Neural progenitor cell (in vitro differentiated cells): ENCODE measurements at places on chromosomes 5 and 9.

- no peaks in the 10 kb centered on the region for H3K4me1 ChIP-seq
- no peaks in the 10 kb centered on the region for H3K36me3 ChIP-seq
- H3K4me3 ChIP-seq = no peak overlapping the region
- no peak overlapping the region for H3K27ac ChIP-seq
These were observed 67.3 kb downstream of the GALNT12 start for GRCh38 chr9:98874721-98875255.

GRCh38 chr5:32020271-32020670 lies 153.8 kb downstream of the GOLPH3 start:
- no peak overlapping the region for H3K27ac ChIP-seq
- no peaks in the 10 kb centered on the region for H3K36me3 ChIP-seq
- no peak for DNase-seq
- H3K4me1 ChIP-seq = peaks cover 15% of the 10 kb centered on the region

- H3K36me3 ChIP-seq = no peaks in the 10 kb centered on the region
- no peak within 1 kb of the TSS for H3K4me3 ChIP-seq
- H3K27ac ChIP-seq = no peak within 1 kb of the TSS
- peak; percentile 25 for DNase-seq
- H3K27me3 ChIP-seq = no peaks in the 10 kb centered on the region
- H3K4me1 ChIP-seq = peaks cover 58% of the 10 kb centered on the region
These were observed at the start of gene LRRTM2 for GRCh38 chr5:138874771-138875551. LRRTM2 (minus strand) TSS chr5:138875335; CDS start chr5:138874911, 424 bp downstream.

DNA sequence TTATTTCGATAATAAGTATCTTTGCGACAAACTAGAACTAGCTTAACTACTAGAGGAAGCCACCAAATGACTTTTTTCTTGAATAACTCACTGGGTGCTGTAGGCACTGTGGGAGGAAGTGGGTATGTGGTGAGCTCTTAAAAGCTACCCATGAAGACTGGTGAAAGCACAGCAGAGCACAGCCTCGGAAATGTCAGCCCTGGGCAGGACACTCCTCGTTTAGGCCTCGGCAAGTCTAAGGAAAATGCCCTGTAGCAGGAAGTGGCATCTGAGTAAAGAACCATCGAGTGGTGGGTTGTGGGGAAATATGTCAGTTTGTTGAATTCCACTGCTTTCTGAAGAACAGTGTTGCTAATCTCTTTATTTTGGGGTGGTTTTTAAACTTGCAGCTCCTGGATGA lies 44.0 kb upstream of the NCS1 start:
- peaks cover 12% of the 10 kb centered on the region for H3K4me1 ChIP-seq
- DNase-seq = no peak
- no peak overlapping the region for H3K4me3 ChIP-seq
- H3K27ac ChIP-seq = no peak overlapping the region

GRCh38 chr5:154370119-154370518 lies 75.7 kb upstream of the SAP30L start:
- peak; percentile 24 for DNase-seq
- H3K27me3 ChIP-seq = no peaks in the 10 kb centered on the region
- H3K27ac ChIP-seq = no peak overlapping the region
- no peaks in the 10 kb centered on the region for H3K36me3 ChIP-seq
- H3K4me3 ChIP-seq = no peak overlapping the region

GRCh38 chr9:120562861-120563443 lies 17.0 kb downstream of the CDK5RAP2 start:
- H3K27ac ChIP-seq = no peak overlapping the region
- no peaks in the 10 kb centered on the region for H3K27me3 ChIP-seq
- DNase-seq = no peak
- no peak overlapping the region for H3K4me3 ChIP-seq
- H3K36me3 ChIP-seq = peaks cover 4% of the 10 kb centered on the region

GRCh38 chr5:94545870-94546625 lies 72.4 kb downstream of the KIAA0825 start:
- no peaks in the 10 kb centered on the region for H3K27me3 ChIP-seq
- no peak overlapping the region for H3K4me3 ChIP-seq
- no peak for DNase-seq
- H3K4me1 ChIP-seq = no peaks in the 10 kb centered on the region
- H3K27ac ChIP-seq = no peak overlapping the region

- no peak overlapping the region for H3K27ac ChIP-seq
- no peaks in the 10 kb centered on the region for H3K36me3 ChIP-seq
- DNase-seq = no peak
- H3K4me3 ChIP-seq = no peak overlapping the region
- H3K27me3 ChIP-seq = no peaks in the 10 kb centered on the region
These were observed 209.9 kb downstream of the SEMA5A start for GRCh38 chr5:9335754-9336495.

DNA sequence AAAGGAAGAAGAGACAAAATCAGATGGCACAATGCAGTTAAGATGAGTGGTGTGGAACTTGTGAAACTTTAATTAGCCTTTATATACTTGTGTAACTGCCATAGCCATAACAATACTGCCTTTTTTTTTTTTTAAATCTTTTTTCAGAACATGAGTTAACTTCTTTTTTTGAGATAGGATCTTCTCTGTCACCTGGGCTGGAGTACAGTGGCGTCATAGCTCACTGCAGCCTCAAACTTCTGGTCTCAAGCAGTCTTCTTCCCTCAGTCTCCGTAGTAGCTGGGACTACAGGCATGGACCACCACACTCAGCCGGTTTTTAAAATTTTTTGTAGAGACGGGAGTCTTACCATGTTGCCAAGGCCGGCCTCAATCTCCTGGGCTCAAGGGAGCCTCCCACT lies 37.2 kb downstream of the GPBP1 start:
- H3K4me1 ChIP-seq = peaks cover 6% of the 10 kb centered on the region
- H3K27me3 ChIP-seq = no peaks in the 10 kb centered on the region
- DNase-seq = no peak
- no peak overlapping the region for H3K4me3 ChIP-seq

GRCh38 chr9:119793218-119793617 lies 424.0 kb upstream of the BRINP1 start:
- no peaks in the 10 kb centered on the region for H3K4me1 ChIP-seq
- no peaks in the 10 kb centered on the region for H3K36me3 ChIP-seq
- H3K27me3 ChIP-seq = no peaks in the 10 kb centered on the region
- no peak for DNase-seq
- no peak overlapping the region for H3K4me3 ChIP-seq
- H3K27ac ChIP-seq = no peak overlapping the region

GRCh38 chr5:138053554-138053953 lies 20.7 kb upstream of the FAM13B start:
- no peak overlapping the region for H3K4me3 ChIP-seq
- DNase-seq = no peak
- H3K27me3 ChIP-seq = no peaks in the 10 kb centered on the region
- no peaks in the 10 kb centered on the region for H3K36me3 ChIP-seq
- H3K4me1 ChIP-seq = peaks cover 13% of the 10 kb centered on the region

DNA sequence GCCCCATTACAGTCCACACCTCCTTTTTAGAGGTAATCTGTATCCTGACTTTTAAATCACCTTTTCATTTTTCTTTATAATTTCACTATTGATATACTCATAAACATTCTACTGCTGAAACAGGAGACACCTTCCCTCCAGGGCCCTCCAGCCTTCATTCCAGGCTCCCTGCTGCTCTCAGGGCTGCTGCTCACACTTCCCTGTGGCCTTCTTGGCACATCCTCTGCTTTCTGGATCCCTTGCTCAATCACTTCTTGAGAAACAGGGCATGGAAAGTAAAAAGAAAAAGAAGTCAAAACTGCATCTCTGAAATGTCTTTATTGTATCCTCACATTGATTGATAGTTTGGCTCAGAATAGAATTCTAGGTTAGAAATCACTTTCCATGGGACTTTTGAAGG lies 19.3 kb upstream of the WNT8A start:
- H3K27ac ChIP-seq = no peak overlapping the region
- H3K4me3 ChIP-seq = no peak overlapping the region
- no peak for DNase-seq
- no peaks in the 10 kb centered on the region for H3K4me1 ChIP-seq
- no peaks in the 10 kb centered on the region for H3K27me3 ChIP-seq

- no peak for DNase-seq
- H3K36me3 ChIP-seq = no peaks in the 10 kb centered on the region
- H3K27ac ChIP-seq = no peak overlapping the region
- H3K4me3 ChIP-seq = no peak overlapping the region
- H3K4me1 ChIP-seq = peaks cover 14% of the 10 kb centered on the region
These were observed 282.6 kb downstream of the ELAVL2 start for GRCh38 chr9:23543419-23543818.

GRCh38 chr5:16803831-16804230 lies 132.3 kb downstream of the MYO10 start:
- H3K4me3 ChIP-seq = no peak overlapping the region
- no peaks in the 10 kb centered on the region for H3K36me3 ChIP-seq
- no peaks in the 10 kb centered on the region for H3K27me3 ChIP-seq
- DNase-seq = no peak
